ENCODE measurements at places on chromosomes 2 and 18.

GRCh38 chr2:7109533-7109885 is 192.3 kb downstream of the RNF144A start:
- no peak for DNase-seq

DNA sequence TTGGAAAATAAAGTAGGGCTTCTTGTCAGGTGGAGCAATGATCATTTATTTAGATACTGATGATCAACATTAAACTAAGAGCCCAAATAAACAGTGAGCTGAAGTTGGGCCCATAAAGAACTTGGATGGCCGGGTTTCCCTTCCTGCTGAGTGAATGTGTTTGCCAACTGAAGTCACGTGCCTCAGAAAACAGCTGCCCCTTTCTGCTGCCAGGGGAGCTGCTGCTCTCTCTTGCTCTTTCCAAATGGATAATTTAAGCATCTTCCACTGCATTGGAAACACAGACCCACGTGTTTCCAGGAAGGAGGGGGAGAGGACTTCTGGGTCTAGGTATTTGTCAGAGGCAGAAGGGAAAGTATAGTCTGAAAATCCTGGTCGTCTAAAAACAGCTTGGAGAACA is 22.9 kb upstream of the NCKAP5 start:
- DNase-seq: no peak

- peak; percentile 77 for DNase-seq
These were observed 3.1 kb upstream of the EXOC6B start for GRCh38 chr2:72828840-72829507.

- no peak for DNase-seq
These were observed 27.9 kb upstream of the ODC1 start for GRCh38 chr2:10475811-10476660.
